ENCODE measurements at places on chromosomes 7 and 10.

DNA sequence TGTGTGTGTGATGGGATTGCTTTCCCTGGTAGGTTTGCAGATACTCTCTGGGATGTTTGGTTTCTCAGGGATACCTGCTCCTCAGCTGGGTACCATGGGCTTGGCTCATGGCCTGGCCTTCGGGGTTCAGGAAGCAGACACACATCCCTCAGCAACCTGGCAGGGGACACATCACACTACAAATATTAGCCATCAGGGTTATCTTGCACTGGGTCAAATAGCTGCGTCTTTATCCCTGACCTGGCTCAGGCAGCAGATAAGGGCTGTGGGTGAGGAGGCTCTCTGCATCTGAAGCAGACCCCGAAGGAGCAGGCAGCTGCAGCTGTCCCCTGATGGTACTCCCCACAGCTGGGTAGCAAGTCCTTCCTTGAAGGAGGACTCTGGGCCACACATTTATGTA lies 25.7 kb upstream of the CDHR3 start:
- ATAC-seq: no peak

- no peak for ATAC-seq
These were observed 63.9 kb downstream of the HECTD2 start for GRCh38 chr10:91474009-91474408.

DNA sequence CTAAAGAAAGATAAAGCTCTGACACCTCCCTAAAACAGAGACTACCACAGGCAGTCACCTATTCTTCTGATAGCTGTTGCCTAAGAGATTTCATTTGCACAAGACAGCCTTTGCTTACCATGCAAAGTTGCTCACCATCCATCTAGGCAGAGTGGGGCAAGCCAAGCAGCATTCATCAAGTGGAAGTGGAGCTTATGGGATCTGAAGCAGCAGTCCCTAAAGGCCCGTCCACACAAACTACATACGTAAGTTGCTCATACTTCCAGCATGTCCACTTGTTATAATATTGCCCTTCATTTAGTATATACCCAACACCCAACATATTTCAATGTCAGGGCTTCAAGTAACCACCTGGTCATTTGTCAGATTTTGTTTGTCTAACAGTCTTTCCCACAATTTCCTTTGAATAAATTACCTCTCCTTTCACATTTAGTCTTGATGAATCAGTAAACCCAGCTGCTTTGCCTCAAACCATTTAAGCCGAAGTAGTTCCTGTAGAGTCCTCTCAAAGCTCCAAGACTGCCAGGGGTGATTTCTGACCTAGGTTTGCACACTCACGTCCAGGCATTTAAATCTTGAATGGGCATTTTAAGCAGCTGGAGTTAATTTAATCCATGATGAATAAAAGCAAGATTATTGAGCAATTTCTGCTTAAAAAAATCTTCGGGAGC lies 67.9 kb downstream of the ATAD1 start:
- ATAC-seq: peak; percentile 54

DNA sequence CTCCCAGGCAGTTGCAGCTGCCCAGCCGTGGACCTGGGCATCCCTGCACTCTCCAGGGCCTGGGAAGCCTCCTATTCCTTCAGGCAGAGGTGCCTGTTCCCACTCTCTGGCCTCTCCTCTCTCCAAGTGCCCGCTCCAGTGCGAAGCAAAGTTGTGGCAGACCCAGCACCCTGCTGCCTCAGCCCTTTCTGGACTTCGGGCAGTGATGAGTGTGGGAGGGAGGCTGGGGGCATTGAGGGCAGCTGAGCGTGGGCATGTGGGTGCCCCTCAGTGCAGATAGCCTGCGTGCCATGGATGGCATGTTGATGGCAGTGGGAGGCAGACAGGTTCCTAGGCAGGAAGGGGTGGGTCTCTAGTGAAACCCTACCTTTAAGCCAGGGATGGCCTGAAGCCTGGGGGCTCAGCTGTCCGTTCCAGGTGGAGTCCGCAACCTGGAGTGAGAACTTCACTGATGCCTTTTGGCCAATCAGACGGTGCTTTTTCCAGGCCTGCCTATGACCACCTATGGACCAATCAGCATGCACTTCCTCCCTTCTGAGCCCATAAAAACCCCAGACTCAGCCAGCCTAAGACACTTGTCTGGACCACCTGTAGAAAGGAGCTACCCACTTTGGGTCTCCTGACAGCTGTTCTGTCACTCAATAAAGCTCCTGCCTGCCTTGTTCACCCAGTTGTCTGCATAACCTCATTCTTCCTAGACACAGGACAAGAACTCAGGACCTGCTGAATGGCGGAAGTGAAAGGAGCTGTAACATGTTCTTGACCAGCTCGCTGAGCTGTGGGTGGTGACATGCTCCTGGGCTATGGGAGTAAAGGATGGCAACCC lies 26.1 kb downstream of the SVIL start:
- ATAC-seq: no peak

- no peak for ATAC-seq
These were observed 23.4 kb upstream of the DNAAF5 start for GRCh38 chr7:703049-703448.

- peak; percentile 71 for ATAC-seq
These were observed 231.3 kb upstream of the NPY start for GRCh38 chr7:24052572-24053260.

- ATAC-seq: no peak
These were observed 69.7 kb downstream of the ITGB1 start for GRCh38 chr10:32888161-32888927.

DNA sequence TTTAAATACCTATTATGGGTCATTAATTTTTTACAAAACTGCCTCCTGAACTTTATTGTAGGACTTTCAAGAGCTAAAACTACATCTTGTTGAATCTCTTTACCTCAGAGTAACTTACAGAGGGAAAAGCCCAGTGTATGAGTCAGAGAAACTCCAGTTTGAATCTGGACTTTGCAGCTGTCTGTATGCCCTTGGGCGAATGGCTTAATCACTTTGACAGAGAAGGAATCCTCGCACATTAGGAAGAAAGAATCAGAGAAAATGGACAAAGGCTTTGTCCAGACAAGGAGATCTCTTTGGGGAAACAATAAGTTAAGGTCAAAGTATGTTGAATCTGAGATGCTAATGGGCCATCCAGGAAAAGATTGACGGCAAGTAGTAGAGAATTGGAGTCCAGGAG lies 484.2 kb upstream of the CELF2 start:
- no peak for ATAC-seq

GRCh38 chr10:67297637-67298181 lies 371.9 kb downstream of the LRRTM3 start:
- ATAC-seq: no peak

DNA sequence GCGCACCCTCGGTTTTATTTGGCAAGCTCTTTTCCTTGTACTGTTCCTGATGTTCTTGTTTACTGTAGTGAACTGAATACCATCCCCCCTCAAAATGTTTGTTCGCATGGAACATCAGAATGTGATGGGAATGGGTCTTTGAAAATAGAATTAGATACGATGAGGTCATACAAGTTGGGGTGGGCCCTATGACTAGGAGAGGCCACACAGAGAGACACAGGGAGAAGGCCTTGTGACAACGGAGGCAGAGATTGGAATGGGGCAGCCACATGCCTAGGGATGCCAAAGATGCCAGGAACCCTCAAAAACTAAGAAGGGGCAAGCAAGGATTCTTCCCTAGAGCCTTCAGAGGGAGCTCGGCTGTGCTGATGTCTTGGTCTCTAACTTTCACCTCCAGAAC lies 123.6 kb downstream of the FAM204A start:
- no peak for ATAC-seq

GRCh38 chr10:48210966-48211365 lies 63.5 kb downstream of the FRMPD2 start:
- ATAC-seq: no peak

GRCh38 chr10:6175329-6176055 lies 27.2 kb upstream of the PFKFB3 start:
- ATAC-seq: peak; percentile 63

GRCh38 chr10:35416619-35417312 lies 80.5 kb downstream of the CCNY start:
- no peak for ATAC-seq

DNA sequence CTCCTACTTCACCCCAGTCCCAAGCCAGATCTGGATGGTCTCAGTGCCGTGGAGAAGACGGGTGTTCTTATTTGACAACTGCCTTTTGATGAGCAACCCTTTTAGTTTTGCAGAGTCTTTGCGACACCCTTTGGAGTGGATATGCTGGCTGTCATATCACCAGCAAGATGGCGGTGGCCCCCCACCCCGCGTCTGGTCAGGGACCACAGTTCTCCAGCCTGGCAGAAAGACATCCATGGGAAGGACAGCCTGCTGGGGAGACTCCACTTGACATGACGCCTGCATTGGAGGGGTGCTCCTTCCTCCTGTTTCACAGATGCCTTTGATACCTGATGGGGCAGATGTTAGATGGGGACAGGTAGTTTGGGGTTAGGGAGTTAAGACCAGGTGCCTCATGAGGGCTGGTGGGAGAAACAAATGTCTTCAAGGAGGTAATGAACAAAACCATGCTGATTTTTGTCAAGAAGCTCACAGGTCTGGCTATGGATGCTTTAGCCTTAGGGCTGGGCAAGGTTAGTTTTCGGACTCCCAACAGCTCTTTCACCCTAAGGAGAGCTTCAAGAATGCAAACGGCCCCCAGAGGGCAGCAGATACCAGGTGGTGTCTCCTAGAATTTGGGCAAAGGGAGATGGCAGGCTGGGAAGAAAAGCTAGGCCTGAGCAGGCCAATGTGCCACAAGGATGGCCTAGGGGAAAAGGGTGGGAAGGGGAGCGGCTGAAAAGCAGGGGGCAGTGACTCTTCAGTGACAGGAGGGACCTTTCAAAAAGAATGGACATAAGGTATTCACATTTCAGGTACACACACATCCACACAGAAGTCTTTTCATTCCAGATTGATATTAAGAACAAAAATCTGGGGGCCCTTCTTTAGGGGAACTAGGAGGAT lies 95.2 kb downstream of the CLEC2L start:
- ATAC-seq: no peak

DNA sequence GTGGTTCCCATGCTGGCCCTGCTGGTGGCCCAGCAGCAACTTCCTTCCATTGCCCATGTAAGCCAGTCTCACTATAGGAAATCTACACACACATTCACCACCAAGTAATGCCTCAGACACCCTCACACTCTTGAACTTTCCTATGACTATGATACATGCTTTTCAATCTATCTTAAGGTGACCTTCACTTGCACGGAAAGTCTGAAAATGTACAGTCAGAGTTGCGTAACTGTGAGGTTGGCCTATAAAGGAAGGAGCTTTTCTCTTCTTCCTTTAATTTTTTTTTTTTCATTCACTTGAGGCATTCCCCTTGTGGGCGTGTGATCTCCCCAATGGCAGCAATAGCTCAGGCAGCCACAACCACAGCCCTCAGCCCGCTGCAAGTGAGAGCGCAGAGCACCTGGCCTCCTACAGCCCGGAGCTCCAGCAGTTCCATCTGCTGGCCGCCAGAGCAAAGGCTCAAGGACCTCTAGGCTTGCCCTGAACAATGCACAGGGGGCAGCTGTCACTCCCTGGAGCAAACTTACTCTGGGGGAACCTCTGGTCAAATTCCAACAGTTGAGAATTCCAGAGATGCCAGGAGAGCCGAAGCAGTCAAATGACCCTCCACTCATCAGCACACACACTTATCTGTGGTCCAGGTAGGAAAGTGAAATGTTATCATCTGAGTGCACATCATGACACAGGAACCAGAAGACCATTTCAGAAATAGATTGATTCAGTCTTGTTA lies 123.1 kb upstream of the ADO start:
- peak; percentile 93 for ATAC-seq

DNA sequence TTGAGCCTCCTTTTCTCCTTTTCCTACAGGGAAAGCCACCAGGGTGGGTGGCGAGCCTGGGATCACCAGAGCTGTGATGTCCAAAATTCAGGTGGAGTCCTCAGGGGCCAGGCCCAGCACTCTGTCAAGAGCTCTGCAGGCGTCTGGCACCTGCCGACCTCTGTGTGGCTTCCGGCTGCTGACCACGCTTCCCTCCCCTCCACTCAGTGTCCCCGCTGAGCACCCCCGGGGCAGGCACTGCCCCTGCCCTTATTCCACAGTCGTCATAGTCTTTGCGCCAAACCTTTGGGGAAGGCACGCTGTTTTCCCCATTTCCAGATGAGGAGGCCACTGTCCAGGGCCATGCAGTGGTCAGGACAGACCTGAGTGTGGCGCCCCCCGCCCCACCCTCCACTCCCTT lies 7.5 kb downstream of the MTG1 start:
- ATAC-seq: no peak

DNA sequence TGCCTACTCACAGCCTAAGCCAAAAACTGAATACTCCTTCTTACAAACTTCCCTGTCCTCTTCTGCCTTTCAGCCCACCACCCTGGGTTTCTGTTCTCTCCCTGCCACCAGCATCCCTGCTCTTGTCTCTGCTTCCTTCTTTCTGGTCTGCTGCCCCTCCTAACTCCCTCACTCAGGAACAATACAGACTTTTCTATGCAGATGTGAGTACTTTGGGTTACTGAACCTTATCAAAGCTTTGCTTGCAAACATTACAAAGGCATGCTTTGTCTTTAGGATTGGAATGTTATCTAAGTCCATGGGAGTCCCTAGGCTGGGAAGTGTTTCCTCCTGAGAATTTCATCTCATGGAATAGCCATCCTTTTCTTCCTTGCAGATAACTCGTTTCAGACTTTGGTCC lies 28.9 kb downstream of the CNNM1 start:
- no peak for ATAC-seq

DNA sequence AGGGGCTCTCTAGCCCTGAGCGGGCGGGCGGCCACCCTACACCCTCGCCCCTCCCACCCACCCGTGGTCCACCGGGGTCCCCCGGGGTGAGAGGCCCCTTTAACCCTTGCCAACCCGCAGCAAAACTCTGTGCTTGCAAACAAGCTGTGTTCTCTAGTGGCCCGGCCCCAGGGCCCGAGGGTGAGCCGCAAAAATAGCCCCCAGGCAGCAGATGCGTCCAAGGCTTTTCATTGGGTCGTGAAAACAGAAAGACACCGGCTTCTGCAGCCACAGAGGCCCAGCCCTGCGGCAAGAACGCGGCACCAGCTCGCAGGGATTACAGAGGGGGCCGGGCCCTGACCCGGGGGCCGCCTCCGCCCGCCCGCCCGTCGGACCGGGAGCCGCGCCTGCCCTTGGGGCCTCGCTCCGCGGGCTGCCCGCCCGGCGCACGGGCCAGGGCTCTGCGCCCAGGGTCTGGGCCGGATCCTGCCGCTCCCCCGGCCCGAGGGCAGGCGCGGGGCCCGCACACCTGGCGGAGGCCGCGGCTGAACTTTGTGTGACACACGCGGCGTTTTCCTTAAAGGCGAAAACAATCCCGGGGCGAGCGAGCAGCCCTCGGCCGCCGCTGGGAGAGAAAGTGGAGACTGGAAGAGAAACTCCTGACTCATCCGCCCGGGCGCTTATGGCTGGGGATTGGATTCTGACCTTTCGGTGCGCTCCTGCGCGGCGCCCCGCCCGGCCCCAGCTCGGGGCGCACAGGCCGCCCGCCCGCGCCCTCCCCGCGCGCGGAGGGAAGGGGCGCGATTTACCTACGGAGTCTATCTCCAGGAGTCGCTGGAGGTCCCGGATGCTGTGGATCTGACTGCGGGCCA lies 2.8 kb downstream of the PDGFA start:
- peak; percentile 57 for ATAC-seq
